Fibroblast of skin of back (primary cell): ENCODE measurements at places on chromosomes 2 and 18.
A peak's percentile ranks its signal among the peaks of the same experiment; 100 is the strongest.

GRCh38 chr2:79235135-79235534 is 75.6 kb upstream of the REG3A start:
- no peak for DNase-seq

DNA sequence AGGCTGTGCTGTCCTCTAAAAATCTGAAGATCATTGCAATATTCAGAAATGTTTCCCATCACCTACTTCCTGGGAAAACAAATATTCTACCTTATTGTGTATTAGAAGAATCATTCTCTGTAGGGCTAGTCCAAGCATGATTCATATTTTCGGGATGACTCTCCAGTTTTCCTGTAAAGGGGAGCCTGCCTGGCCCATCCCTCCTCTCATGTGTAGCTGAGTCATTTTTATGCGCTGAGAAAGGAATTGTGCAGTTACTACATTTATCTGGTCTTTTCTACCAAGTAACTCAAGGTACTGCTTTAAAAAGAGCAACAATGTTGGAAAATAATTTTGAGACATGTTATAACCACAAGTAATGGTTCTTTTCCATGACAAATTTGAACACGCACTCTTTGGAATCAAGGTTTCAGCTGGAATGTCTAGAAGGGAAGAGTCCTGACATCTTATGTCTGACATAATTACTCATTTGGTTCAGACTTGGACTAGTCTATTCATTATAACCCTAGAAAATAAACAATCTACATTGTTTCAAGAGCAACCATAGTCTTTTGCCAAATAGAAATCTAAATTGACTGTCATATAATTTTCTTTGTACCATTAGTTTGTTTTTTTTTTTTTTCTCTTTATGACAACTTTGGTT is 6.6 kb downstream of the DSG3 start:
- peak; percentile 53 for DNase-seq

DNA sequence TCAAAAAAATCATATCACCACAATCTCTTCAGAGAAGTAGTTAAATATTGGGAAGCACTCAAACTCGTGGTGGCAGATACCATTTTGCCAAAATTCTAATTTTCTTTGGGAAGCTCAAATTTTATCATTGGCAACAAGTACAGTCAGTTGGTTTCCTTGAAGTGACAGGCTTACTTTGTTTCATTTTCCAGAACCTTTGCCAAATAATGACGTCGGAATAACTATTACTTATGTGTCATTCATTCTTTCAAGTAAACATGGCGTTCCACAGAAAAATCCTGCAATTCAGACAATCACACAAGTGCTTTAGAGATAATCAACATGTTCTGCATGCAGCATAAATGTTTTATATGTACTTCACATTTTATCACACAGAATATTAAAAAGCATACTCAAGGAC is 5.4 kb downstream of the TTLL4 start:
- no peak for DNase-seq

DNA sequence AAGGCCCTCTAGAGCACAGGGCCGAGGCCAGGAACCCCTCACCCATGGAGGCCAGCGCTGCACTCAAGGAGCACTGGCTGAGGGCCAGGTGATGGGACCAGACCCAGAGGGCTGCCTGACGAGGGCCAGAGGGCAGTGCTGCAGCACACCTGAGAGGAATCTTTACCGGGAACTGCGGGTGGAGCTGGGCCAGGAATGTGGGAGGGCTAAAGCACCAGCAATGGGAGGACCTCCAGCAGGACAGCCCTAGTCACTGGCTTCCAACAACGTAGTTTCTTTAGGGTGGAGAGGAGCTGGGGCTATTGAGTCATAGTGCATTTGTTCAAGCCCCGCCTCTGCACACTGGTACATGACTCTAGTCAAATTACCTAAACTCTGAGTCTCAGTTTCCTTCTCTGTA is 143.4 kb downstream of the TMEM17 start:
- DNase-seq, result no peak

GRCh38 chr18:5103286-5103685 is 93.8 kb downstream of the AKAIN1 start:
- DNase-seq, result no peak

- no peak for DNase-seq
Measured at GRCh38 chr2:216015722-216016464, 2.5 kb upstream of the MREG start.

- no peak for DNase-seq
Measured at GRCh38 chr18:64271246-64271645, 122.4 kb upstream of the LINC00305 start.

DNA sequence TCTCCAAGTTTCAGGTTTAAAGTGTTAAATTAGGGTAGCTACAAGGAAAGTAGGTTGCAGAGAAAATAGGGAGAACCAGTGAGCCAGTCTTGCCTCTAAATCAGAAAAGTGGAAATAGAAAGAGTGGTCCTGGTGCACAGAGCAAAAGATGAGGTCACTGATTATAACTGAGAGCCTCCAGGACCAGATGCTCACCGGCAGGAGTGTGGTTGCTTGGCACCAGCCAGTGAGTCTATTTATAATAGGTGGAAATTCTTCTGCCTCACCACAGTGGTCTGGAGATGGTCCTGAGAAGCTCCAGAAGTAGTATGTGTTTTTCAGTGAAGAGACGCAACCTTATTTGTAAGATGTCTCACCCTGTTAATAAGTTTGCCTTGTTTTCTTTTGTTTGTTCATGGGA is 373.9 kb upstream of the KCNJ3 start:
- no peak for DNase-seq

DNA sequence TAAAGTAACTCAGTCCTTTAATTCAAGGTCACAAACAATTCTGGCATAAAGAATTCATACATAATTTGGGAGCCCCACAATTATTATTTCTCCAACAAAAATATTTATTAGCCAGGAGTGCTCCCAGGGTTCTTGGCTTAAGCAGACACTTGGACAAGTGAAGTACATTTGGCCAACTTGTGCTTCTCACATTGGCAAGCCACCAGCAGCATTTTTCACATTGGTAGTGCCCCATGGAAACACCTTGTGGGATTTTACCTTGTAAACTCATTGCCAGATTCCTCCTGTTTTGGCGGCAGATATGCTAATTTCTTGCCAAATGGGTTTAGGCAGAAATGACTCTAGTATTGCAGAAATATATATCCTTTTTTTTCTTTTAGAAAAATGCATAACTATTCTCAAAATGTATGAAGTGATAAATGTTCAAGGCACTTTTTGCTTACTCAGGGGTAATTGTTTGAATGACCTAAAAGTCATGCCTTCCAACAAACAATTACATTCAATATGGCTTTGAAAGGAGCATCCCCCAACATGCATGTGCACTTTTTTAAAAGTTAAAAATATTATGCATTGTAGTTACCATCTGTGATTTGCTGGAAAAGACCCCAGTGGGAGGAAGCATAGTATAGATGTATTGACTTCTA is 113.5 kb downstream of the CSRNP3 start:
- DNase-seq, result no peak

DNA sequence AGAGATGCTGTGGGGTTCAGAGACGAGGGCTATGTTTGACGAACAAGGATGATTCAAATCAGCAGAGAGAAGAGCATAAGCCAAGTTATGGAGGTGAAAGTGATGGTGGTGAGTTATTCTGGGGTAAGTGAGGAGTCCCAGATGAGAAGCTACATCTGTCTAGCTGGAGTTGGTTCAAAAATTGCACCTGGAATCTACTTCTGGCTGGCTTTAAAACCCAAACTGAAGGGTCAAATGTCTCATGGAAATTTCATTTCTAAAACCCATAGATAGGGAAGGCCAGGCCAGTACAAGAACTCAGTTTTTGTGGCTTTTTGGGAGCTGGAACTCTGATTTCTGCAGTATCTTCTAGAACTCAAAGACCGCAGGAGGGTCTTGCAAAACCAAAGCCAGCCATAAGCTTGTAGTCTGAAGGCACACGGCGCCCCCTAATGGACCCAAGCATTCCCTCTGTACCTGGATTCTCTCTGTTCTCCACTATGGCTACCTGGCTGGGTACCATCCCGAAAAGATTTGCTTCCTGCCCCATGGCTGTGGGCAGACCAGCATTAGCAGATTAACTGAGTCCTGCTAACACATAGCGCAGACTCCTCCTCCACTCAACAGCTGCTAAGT is 229.1 kb upstream of the SLC14A2 start:
- peak; percentile 21 for DNase-seq

GRCh38 chr2:181777734-181778133 is 97.4 kb upstream of the NEUROD1 start:
- DNase-seq, result no peak

DNA sequence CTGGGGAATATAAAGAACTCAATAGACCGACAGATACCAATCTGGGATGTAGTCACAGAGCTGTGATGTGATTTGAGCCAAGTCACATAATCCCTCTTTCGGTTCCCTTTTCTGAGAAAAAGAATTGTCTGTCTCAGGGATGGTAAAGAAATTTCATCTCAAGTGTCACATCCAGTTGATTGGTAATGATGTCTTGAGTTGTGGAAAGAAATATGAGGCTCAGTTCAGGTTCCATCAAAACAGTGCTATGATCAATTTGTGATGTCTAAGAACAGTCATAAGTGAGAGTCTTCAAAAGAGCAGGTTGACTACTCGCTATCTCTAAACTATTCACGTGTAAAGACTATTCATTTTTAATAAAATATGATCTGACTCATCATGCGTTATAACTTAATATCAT is 223.3 kb downstream of the METTL4 start:
- DNase-seq, result no peak

GRCh38 chr2:228180181-228181097 is 1.0 kb downstream of the SPHKAP start:
- DNase-seq, result no peak

GRCh38 chr2:12050396-12050795 is 304.0 kb downstream of the LPIN1 start:
- peak; percentile 88 for DNase-seq

- no peak for DNase-seq
Measured at GRCh38 chr2:167187049-167187727, 298.9 kb downstream of the XIRP2 start.

DNA sequence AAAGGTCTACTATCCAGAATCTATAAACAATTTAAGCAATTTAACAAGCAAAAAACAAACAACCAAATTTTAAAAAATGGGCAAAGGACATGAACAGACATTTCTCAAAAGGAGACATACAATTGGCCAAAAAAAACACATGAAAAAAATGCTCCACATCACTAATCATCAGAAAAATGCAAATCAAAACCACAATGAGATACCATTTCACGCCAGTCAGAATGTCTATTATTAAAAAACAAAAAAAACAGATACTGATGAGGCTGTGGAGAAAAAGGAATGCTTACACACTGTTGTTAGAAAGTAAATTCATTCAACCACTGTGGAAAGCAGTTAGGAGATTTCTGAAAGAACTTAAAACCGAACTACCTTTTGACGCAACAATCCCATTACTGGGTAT is 66.4 kb upstream of the SESTD1 start:
- peak; percentile 71 for DNase-seq

DNA sequence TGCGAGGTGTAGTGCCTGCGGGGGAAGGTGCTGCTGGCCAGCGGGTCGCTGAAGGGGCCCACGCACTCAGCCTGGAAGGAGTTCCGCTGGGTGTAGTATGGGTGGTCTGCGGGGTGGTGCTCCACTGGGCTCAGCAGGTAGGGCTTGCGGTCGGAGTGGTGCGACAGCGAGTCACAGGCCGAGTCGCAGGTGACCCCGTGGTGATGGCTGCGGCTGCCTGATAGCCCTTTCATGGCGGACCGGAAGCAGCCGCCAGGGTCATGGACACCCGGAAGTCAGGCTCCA is 429.8 kb downstream of the TGIF1 start:
- DNase-seq, result no peak

- peak; percentile 8 for DNase-seq
Measured at GRCh38 chr2:53252115-53252514, 515.5 kb upstream of the CHAC2 start.

GRCh38 chr2:199692489-199692888 is 158.5 kb downstream of the FTCDNL1 start:
- no peak for DNase-seq

DNA sequence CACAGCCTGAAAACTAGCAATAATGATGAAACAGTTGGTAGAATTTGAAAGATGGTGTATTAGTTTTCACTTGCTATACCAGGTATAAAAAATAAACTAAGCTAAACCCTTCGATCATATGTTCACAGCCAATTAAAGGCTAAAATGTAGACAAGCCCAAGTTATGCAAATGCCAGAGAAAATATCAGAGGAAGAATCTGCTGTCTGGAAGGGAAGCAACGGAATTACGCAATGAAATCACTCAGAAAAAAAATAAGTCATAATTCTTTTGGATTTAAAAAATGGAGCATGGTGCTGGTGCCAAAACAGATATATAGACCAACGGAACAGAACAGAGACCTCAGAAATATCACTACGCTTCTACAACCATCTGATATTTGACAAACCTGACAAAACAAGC is 108.3 kb downstream of the ARL4C start:
- no peak for DNase-seq

GRCh38 chr18:39039813-39040212 is 1474.2 kb upstream of the CELF4 start:
- DNase-seq, result no peak

- DNase-seq, result peak; percentile 37
Measured at GRCh38 chr2:70141902-70142589, 48.8 kb downstream of the C2orf42 start.

GRCh38 chr2:195390686-195391321 is 266.2 kb upstream of the SLC39A10 start:
- no peak for DNase-seq

DNA sequence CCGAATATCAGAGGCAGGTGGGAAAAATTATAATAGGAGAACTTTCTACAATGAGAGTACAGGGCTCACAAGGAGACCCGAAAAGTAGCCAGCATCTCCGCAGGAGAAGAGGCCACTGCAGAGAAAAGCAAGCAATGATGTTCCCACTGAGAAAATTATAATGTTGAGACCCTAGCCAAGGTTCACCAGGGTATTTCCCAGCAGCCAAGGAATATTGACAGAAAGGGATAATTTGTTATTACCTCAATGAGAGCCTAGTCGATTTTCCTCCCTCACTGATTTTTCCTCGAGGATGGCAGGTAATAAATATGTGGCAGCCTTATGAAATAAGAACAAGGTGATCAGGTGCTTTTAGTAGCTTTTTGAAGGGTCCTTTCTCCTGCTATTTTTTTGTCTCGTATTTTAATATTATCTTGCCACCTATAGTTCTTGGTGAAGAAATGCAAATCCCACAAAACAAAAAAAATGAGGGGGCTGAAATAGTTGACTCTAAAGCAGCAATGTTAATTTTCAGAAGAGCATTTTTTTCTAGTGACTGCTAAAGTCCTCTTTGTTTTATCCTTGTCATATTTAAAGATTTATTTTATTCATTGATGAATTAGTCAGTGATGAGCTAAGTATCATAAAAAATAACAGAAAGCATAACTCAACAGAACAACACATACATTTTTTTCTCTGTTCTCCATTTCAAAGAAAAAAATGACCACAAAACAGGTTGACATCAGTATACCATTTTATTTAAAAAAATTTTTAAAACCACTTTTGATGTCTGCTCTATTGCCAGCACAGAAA is 215.4 kb downstream of the KCNE4 start:
- DNase-seq, result no peak
